ENCODE measurements at places on chromosomes 5 and 9.

DNA sequence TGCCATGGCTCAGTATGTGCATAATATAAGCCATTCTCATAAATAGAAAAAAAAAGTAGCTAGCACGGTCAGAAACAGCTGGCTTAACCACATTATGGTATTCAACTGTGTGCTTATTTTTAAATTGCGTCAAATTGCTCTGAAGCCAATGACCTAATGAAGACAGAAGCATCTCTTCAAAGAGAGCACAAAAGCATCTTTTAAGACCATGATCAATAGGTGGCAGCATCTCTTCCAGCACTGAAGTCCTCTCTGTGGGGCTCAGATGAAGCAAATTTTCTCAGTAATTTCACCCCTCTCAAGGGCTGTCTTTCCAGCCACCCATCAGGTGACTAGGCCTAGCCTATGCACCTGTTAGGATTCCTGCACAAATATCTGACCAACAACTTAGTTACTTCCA, 251.4 kb downstream of the GLIS3 start:
- no peak for DNase-seq

DNA sequence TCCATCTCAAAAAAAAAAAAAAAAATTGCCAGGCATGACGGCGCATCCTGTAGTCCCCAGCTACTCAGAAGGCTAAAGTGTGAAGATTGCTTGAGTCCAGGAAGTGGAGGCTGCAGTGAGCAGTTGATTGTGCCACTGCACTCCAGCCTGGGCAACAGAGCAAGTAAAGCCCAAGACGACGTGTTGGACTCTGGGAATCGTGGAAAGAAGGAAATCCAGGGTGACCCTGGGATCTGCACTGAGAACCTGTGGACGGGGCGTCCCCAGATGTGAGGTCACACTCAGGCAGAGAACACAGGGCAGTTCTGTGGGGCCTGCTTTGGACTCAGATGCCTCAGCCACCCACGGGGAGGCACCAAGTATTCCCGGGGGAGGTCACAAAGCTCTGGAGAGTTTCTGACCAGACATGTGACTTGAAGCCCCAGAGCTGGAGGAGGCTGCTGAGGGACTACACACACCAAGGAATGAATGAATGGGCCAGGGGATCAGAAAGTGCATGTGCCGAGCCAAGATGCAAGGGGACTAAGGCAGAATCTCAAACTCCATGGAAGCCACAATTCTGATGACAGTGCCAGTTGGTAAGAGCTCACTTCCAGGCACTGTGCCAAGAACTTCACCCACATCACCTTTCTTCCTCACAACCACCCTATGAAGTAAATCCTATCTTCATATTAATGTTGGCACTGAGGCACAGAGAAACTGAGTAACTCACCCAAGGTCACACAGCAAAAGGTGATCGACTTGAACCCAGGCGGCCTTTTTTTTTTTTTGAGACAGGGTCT, 12.9 kb downstream of the DYNC2I2 start:
- no peak for DNase-seq

DNA sequence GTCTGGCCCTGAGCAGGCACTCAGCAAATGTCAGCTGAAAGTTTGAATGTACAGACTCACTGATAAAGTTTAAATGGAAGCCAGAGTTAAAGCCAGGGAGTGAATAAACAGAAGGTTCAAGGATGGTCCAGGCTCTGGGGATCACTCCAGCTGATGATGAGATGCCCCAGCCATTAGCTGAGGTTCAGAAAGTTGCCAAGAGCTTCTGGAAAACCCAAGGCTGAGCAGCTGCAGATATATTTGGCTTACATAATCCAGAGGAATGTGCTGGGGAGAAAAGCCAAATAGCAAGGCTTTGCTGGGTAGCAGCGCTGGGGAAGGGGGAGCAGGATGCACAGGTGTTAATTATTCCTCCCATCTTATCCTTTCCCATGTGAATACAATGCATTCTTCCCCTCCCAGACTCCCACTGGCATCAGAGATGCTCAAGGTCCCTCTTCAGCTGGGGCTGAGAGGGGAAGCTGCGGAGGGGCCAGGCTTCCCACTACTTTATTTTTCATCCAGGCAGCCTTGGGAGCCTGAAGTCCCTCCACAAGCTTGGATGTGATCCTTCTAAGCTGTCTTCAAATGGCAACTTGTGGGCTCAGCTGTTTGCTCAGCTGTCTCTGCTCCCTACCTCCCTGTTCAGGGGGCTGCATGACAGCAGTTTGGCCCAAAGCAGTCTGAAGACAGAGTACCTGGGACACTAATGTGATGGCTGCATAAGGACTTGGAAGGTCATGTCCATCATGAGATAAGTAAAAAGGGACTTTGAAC, 341.2 kb downstream of the TRIM32 start:
- DNase-seq: no peak

DNA sequence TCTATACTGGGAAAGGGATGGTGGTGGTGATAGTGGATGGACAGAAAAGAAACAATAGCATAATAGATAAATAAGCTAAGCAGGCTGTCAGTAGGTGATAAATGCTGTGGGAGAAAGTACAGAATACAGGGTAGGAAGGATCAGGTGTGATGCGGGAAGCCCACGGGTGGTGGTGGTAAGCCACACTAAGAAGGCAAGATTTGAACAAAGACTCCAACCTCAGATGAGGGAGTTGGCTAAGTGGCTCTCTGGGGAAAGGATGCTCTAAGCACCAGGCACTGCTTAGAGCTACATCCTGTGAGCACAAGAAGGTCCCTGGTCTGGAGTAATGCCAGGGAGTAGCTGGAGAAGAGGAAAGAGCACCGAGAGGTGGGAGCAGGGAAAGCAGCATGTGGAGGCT, 151.6 kb upstream of the KLF9 start:
- no peak for DNase-seq

GRCh38 chr9:3760031-3760430, 234.2 kb upstream of the RFX3 start:
- no peak for DNase-seq
